ENCODE measurements at places on chromosomes 5 and 9.
A peak's percentile ranks its signal among the peaks of the same experiment; 100 is the strongest.

DNA sequence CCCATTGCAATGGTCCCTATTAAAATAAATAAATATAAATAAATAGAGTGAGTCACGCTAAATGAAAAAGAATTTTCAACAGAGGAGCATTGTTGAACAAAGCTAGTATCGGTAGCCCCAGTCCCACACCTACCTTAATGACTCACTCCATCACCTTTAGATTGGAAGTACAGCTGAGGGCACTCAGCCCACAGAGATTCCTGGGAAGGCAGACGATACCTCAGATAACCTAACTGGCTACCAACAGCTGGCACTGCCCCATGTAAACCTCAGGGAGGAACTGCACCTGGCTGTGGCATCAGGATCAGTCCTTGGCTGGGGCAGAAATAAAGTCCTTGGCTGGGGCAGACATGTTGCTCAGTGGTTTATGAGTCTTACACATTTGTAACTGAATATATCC, 49.3 kb downstream of the SPRY4 start:
- DNase-seq = no peak

DNA sequence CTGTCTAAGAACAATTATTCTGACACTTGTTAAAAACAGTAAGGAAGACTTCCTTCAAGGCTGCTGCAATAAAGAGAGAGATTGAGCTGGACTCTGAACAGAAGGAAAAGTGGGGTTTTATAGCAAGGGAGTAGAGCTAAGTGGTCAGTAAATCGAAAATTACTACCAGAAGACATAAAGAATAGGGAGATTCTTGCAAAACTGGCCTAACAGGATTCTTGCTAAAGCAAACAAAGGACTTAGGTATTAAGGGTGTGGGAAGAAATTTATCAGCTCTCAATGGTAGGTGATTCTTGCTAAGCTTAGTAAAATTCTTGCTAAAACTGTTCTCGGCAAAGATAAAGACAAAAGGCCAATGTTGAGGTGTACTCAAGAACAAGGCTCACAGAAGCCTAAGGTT, 300.5 kb downstream of the SLCO4C1 start:
- DNase-seq = no peak

DNA sequence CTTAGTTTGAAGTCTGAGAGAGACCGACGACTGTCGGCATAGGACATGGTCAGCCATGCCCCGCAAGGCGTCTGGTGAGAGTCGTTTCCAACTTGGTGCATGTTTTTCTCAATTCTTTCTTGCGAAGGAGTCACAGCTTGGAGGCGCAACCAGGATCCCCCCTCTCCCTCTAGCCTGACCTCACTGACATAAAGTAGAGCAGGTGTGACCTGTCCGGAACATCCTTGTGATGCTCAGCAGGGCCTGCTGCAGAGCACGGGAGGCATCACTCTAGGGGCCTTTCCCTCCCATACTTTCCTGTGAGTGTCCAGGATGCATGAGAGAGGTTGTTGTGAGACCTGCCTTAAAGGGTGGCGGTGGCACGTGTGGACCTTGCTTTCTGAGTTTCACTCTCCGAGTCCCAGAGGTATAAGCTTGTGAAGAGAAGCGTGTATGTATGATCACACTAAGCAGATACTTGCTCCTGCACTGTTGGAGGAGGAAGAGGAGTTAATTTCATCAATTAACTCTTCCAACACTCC, 5.0 kb downstream of the TENT4A start:
- no peak for DNase-seq

- DNase-seq = no peak
Observed at GRCh38 chr5:123105864-123106263, 16.8 kb downstream of the PRDM6 start.

DNA sequence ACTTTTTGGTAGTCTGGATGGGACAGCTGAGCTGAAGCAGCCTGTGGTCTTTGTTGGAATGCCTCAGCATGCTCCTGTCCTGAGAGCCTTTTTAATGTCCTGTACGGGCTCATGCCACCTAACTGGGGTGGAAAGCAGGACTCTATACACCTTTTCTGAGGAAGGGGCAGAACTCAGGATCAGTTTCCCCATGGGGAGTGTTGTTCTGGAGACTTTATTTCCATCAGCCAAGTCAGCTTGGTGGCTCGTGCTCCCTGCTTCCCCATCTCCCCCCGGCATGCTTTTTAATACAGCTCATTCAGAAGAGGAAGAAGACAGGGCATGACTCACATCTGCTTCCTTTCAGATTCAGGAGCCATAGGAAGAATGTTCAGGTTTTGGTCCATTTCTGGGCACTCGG, 5.1 kb upstream of the SEPTIN8 start:
- peak; percentile 44 for DNase-seq

- DNase-seq = no peak
Observed at GRCh38 chr9:108130905-108131304, 641.3 kb upstream of the KLF4 start.

DNA sequence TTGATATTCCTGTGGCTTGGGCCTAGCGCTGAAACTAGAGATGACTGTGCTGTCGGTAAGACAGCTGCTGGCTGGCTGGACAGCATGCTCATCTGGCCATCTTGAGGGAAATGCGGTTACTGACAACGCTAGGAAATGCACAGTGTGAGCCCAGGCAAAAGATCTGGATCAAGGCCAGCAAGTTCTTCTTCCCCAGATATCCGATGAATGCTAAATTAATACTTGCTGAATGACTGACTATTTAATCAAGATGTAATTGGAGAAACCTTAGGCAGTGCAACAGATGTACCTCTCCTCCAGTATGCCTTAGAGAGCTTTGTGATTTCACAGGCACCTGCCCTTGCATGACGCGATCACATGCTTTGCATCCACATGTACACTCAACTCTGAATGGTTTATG, 659.1 kb downstream of the EFNA5 start:
- DNase-seq = no peak

GRCh38 chr5:87787625-87788256, 375.0 kb upstream of the CCNH start:
- no peak for DNase-seq

GRCh38 chr5:13207112-13207511, 737.4 kb downstream of the DNAH5 start:
- no peak for DNase-seq

- no peak for DNase-seq
Observed at GRCh38 chr5:133962131-133962530, 6.3 kb downstream of the C5orf15 start.

- peak; percentile 74 for DNase-seq
Observed at GRCh38 chr9:132575005-132575609, 7.3 kb upstream of the BARHL1 start.

- peak; percentile 61 for DNase-seq
Observed at GRCh38 chr9:101028346-101029314, at the start of gene PLPPR1. Gene PLPPR1 (plus strand): TSS chr9:101028727.

- DNase-seq = no peak
Observed at GRCh38 chr9:33453286-33453860, 6.0 kb upstream of the AQP3 start.

GRCh38 chr5:160165137-160166068, 46.2 kb upstream of the PWWP2A start:
- DNase-seq = peak; percentile 98

- no peak for DNase-seq
Observed at GRCh38 chr5:160071516-160071915, 47.7 kb downstream of the PWWP2A start.

GRCh38 chr5:57277085-57277484, 103.2 kb downstream of the GPBP1 start:
- DNase-seq = peak; percentile 37

- DNase-seq = no peak
Observed at GRCh38 chr5:150461231-150461630, 11.7 kb upstream of the RPS14 start.

GRCh38 chr5:159746707-159747106, 169.6 kb upstream of the ADRA1B start:
- no peak for DNase-seq

DNA sequence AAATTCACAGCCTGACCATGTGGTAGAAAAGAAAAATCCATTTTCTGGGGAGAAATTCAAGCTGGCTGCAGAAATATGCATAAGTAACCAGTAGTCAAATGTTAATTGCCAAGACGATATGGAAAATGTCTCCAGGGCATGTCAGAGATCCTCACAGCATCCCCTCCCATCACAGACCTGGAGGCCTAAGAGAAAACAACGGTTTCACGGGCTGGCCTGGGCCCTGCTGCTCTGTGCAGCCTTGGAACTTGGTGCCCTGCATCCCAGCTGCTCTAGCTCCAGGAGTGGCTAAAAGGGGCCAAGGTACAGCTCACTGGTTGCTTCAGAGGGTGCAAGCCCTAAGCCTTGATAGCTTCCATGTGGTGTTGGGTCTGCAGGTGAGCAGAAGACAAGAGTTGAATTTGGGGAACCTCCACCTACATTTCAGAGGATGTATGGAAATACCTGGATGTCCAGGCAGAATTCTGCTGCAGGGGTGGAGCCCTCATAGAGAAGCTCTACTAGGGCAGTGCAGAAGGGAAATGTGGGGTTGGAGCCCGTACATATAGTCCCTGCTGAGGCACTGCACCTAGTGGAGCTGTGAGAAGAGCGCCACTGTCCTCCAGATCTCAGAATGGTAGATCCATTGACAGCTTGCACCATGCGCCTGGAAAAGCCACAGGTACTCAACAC, 49.7 kb downstream of the PTBP3 start:
- DNase-seq = peak; percentile 20

DNA sequence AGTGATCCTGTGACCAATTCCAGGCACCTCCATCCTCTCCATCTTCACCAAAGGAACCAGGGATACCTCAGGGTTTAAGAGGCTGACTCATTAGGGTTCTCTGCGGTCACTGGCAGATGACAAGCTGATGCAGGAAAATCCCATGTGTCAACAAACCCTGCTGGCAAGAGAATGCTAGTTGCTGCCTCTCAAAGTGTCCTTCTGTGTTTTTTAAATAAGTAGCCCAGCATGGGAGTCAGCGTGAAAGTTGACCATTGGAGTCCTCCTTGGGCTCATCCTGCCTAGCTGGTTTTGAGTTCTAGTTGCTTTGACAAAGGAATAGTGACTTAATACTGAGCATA, 200.2 kb downstream of the SLIT3 start:
- no peak for DNase-seq

GRCh38 chr5:137470111-137470920, 28.8 kb downstream of the SPOCK1 start:
- DNase-seq = peak; percentile 80

GRCh38 chr9:38393128-38393796, 760 bp downstream of the ALDH1B1 start:
- peak; percentile 1 for DNase-seq

- DNase-seq = no peak
Observed at GRCh38 chr5:15558240-15558639, 58.3 kb downstream of the FBXL7 start.

- no peak for DNase-seq
Observed at GRCh38 chr5:110751902-110752762, 13.3 kb downstream of the SLC25A46 start.

GRCh38 chr9:27595733-27596132, 22.5 kb upstream of the C9orf72 start:
- DNase-seq = no peak

DNA sequence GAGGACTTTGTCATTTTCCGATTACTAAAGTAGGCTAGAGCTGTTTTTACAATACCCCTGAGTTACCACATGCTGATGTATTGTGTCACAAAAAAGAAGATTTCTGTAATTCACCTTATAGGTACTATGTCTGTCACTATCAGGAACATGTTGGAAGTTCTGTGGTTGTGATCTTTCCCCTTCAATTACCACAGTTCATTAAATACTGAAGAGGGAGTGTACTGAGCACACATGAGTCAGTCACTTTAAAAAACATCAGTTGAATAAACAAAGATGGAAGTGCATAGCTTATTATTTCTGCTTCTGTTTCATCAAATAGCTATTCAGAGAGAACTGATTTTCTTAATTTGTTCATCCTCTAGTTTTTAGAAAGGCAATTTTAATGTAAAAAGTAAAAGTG, 31.7 kb downstream of the AP3S1 start:
- no peak for DNase-seq

- no peak for DNase-seq
Observed at GRCh38 chr9:9124616-9125015, 1325.0 kb upstream of the DMAC1 start.

DNA sequence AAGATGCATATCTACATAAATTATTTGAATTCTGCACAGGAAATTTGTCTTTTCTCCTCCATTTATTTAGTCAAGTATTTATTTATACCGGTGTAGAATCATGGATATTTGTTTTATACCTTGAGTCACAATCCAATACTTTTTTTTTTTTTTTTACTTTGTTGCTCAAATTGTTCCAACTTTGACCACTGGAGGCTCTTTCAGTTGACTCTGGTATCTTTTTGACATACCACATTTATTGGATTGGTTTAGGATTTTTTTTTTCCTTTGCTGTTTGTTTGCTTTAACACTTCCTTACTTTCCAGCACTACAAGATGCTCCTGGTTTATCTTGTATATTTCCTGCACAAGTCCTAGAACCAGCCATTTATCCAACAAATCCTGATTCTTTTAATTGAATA, 543.1 kb upstream of the RIOK2 start:
- DNase-seq = no peak

DNA sequence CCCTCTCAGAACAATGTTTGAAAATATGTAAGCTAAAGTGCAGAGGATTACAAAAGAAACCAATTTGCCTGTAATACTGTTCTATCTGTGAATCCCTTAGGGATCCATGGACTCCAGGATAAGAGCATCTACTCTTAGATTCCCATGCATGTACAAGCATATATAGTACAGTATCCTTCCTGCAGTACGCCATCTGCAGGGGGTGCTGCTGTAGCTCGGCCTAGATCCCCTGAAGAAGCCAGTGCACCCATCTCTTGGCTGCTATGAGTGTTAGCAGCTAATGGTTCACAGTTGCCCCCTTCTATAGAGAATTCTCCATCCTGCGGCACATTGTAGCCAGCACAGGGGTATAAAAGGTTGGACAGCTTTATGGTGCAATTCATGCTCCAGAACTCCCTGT, 61.8 kb upstream of the SLC30A5 start:
- DNase-seq = no peak

DNA sequence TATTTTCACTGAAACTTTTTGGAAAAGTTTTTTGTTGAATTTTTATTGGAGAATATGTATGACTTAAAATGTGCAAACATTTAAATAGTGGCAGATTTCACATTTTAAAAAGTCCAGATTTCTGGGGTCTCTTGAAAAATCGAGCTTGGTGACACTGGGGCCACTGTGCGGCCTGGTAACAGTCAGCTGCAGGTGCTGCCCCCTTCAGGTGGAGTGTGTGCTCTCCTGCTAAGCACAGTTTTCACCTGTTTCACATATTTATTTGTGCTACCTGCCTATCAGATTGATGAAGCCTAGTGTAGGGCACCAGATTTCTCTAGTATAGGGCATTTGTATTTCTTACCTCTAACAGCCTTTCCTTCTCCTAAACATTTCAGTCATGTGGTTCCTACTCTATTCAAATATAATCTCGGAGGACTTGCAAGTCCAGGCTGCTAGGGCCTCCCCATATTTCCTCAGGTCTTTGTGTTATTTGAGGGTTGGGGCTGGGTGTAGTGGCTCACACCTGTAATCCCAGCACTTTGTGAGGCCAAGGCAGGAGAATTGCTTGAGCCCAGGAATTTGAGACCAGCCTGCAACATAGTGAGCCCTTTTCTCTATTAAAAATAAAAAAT, 95.8 kb upstream of the KLF9 start:
- peak; percentile 23 for DNase-seq

DNA sequence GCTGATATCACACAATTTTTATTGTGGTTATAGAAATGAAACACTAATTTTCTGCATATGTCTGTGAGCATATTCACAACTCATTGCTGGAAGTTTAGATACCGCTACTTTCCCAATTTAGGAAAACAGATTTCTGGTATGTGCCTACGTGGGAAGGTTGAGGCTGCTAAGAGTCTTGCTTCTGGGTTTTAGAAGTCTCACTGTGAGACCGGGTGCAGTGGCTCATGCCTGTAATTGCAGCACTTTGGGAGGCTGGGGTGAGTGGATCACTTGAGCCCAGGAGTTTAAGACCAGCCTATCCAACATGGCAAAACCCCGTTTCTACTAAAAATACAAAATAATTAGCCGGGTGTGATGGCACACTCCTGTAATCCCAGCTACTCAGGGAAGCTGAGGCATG, 39.6 kb downstream of the UBAP1 start:
- no peak for DNase-seq

All from ACHN (cell line).